NCI-H1092 treated with DMSO at 0.1 percent for 48 hours (cell line): ENCODE measurements at places on chromosomes 13 and 19.

DNA sequence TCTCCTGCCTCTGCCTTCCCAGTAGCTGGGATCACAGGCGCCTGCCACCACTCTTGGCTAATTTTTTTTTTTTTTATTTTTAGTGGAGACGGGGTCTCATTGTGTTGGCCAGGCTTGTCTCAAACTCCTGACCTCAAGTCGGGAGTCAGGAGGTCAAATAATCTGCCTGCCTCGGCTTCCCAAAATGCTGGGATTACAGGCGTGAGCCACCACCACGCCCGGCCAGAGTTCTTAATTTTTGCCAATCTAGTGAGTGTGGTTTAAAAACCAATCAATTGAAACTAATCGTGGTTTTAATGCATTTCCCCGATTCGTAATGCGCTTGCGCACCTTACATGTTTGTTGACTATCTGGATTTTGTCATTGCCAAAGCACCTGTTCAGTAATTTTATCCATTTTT, 37.0 kb downstream of the SKA3 start:
- no peak for DNase-seq

DNA sequence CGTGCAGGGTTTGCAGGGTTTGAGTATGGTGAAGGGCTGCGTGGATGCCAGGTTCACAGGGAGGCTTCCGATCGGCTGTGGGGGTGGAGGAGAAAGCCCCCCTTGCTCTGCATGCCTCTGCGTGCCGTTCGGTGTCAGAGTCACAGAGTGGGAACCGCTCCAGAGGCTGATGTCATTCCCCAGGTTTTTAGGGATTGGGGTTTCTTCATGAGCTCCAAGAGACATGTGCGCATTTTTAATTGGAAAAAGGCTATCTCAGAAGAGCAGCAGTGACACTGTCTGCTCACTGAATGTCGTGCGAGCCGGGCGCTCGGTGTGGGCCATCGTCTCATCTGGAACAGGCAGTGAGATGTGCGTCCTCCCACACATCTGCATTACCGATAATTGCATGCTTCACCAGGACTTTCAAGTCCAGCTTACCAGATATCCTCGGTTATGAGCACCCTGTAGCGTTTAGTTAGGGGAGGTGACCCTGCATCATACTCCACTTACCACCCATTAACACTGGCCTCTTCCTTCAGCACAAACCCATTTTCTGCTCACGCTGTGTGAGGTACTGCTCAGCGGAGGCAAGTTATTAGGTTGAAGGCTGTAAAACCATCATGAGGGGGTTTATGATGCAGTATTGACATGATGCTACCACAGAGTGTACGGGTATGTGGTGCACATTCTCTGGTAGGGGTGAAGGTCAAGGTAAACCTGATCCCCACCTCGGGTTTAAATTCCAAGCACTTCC, 1.7 kb downstream of the MCF2L start:
- no peak for DNase-seq

DNA sequence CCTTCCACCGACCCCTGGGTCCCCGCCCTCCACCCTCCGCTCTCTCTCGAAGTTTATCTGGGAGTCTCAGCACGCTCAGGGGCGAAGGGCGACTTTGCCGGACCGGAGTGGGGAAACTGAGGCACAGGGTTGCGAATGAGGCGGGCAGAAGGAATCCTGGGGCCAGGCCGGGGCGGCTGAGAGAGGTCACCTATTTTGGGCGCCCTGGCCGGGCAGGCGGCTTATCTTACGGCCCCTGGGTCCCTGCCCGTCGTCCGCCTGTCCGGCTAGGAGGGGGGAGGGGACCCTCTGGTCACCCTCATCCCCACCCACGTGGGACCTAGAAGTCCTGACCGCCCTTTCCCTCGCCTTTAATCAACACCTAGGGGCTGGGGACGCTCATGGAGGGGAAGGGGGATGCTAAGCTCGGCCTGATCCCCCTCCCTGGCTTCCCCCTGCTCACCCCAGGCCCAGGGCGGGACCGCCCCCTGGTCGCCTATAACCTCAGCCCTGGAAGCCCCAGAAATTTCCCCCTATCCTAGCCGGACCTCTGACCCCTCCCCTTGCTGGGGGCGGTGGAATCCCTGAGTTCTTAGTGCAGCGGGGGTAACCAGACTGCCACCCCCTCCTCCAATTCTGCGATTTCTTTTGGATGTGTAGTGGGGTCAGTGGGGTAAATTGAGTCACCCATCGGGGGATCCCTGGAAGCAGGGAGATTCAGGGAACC, 556 bp downstream of the TRIP10 start:
- DNase-seq: no peak

DNA sequence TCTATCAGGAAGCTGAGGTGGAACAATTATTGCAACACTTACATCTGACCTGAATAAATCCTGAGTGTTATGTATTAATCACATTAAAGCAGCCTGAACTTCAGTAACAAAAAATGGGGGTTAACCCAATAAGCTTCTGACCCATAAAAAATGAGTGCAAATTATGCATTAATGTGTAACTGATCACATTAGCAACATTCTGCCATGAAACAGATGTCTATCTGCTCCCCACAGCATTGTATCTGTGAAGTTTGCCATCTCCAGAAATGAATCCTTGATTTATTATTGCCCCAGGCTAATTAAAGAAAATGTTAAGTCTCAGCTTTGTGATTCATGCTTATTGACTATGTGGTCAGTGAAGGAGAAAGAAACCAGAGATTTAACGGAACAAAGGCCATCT, 304.9 kb downstream of the PCDH20 start:
- DNase-seq: no peak

DNA sequence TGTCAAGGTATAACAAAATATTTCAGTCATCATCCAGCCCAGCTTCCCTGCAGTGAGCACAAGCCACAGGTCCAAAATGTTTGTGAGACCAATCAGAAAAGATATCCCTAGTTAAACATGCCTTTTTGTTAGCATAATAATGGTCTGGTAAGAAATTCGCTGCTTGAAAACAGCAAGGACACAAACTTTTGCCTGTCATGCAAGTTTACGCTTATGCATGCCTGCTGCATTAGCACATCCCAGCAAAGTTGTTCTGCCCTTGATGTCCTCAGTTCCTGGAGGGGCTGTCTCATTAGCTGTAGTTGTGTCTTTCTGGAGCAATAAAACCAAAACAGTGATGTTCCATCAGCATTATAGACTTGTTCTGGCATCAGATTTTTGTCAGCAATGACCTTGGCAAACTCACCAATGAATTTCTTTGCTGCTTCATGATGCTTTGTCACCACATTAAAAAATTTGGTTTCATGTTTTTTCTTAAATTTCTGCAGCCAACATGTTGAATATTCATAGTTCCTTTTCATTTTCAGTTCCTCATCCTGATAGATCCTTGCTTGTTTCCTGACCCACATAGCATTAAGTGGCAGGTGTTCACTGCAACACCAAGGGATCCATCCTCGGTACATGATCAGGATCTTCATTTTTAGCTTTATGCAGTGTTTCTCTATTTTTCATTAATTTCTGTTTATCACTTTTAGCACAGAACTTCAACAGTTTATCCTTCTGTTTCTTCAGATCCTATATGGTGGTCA, 72.0 kb upstream of the GPR183 start:
- DNase-seq: no peak

GRCh38 chr13:23673354-23673753, 103.1 kb downstream of the TNFRSF19 start:
- DNase-seq: no peak

- DNase-seq: no peak
Measured at GRCh38 chr13:37429976-37430375, 168.6 kb downstream of the POSTN start.

GRCh38 chr19:2970201-2970835, 7.0 kb upstream of the TLE6 start:
- no peak for DNase-seq

DNA sequence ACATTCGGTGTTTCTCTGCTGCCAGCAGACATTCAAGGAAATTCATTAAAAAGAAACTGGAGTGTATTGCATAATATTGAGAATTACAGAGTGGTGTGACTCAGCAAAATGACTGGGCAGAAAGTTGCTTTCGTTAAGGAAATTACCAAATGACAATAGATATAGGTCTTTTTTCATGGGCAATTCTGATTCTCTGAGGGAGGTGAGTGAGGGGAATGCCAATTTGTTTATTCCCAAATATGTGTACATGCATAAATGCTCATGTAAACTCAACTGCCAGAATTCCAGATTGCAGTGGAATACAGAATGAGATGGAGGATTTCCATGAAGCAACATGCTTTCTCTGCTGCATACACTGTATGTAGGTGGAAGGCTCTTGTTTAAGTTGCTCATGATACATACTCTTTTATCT, 1730.1 kb downstream of the SLITRK5 start:
- no peak for DNase-seq

GRCh38 chr13:40070357-40070756, 414.9 kb downstream of the COG6 start:
- DNase-seq: no peak

DNA sequence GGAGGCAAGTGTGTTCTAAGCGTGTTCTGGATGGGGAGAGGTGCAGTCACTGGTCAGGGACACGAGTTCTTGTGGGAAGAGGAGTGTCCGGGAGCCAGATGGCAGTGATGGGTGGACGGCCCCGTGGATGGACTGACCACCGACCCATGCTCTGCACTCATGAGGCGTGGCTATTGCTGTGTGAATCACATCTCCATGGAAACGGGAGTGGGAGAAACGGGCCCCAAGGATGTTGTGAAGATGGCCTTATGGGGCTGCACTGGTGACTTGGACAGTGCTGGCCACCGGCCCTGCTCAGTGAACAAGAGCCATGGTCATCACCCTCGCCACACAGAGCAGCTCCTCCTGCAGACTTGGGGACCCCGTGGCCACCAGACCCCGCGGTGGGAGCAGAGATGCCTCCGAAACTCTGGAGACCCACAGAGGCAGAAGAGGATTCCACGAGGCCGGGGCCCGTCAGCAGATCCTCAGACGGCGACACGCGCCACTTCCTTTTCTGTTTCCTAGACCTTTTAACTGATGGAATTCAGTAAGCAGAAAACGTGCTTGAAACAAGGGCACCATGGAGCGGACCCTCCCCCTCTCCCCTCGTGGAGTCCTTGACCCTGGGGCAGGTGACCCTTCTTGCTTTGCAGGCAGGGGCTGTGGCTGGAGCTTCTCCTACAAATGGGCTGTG, 47.5 kb downstream of the GAS6 start:
- no peak for DNase-seq

DNA sequence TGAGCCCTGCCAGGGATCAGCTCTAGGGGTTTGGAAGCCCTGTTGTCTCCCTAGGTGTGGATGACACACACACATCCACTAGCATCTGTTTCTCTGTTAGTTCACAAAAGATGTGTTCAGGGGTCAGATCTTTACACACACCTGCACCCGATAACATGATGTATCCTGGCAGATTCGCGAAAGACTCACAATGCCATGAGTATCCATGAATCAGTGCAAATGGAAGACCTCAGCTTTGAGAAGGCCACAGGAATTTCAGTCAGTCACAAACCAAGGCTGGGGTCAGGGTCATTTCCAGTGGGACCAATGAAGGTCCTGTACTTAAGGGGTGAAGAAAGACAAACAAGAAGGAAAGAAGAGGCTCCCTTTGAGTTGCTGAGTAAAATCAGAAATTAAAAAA, 898.2 kb downstream of the UQCRFS1 start:
- no peak for DNase-seq

- no peak for DNase-seq
Measured at GRCh38 chr19:10152100-10152499, 32.4 kb upstream of the EIF3G start.

- DNase-seq: no peak
Measured at GRCh38 chr19:34428549-34429285, 536 bp downstream of the UBA2 start.

GRCh38 chr19:4829001-4829712, 2.4 kb downstream of the TICAM1 start:
- DNase-seq: no peak

GRCh38 chr13:113425941-113426590, 27.2 kb downstream of the ADPRHL1 start:
- DNase-seq: no peak

GRCh38 chr19:10876459-10877240, 5.3 kb downstream of the CARM1 start:
- DNase-seq: no peak

GRCh38 chr13:112759827-112760226, 70.0 kb downstream of the ATP11A start:
- DNase-seq: no peak

DNA sequence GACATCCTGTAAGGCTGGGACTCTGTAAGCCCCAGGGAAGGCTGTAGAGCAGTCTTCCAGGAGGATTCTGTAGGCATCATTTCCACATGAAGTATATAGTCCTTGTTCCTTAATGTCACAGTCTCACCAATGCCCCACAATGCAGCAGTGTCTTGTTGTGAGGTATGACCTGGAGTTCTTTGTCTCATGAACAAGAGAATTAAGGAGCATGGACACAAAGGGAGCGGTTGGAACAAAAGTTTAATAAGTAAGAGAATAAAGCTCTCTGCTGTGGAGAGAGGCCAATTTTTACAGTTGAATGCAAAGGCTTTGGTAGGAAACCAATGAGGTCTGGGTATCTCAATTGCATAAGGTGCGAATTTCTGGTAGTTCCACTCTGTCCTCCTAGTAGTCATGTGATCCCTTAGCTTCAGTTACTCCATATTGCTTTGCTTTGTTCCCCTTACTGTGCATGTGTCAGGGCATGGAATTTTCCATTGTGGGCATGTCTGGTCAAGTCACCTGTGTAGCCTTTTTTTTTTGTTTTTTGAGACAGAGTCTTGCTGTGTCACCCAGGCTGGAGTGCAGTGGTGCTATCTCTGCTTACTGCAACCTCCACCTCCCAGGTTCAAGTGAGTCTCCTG, 124.3 kb upstream of the TMTC4 start:
- no peak for DNase-seq

DNA sequence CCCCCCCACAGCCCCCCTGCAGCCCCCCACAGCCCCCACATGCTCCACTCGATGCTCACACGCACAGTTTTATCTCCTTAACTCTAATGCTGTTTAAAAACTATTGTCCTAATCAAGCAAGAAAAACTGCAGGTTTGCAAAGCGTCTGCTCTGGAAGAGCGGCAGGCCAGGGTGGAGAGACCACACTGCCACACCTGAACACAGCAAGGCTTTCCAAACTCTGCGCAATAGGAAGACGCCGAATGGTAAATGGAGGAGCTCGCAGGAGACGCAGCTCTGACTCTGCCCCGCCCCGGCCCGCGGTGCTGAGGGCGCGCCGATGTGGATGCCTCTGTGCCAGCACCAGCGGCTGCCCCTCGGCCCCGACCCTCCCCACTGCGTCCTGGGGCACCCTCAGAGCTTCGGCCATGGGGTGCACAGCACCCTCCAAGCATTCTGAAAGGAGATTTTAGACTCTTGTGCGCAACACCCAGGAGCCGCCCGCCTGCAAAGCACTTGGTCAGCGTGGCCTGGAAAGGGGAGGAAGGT, 32.4 kb downstream of the RASA3 start:
- no peak for DNase-seq

- no peak for DNase-seq
Measured at GRCh38 chr13:30004204-30004603, 153.8 kb upstream of the UBL3 start.

GRCh38 chr19:10004617-10005016, 5.7 kb downstream of the COL5A3 start:
- no peak for DNase-seq

GRCh38 chr19:42067315-42067888, 2.6 kb downstream of the GRIK5 start:
- DNase-seq: no peak
